Thoracic aorta (tissue), 2 donors: ENCODE measurements at places on chromosomes 7 and 10. TPM values are rescaled to one million over a fixed set of nuclear protein-coding genes. Genes with fewer than 3 reads are reported as not detected.

Gene LIPN
- total RNA-seq, result not detected

Gene PLXNA4
- total RNA-seq, result 27.7 TPM

Gene CCM2
- 43.0 TPM for total RNA-seq

Gene CLDN12
- 30.5 TPM for total RNA-seq

Gene FEZF1
- total RNA-seq, result not detected

Gene STOX1
- not detected for total RNA-seq

Gene CALN1
- total RNA-seq, result not detected

Gene TRPV6
- total RNA-seq, result not detected

Gene PSD
- 0.21 TPM for total RNA-seq

Gene COBL
- 1.6 TPM for total RNA-seq

Gene EGR2
- total RNA-seq, result 3.3 TPM

Gene OLAH
- total RNA-seq, result 2.5 TPM

Gene CEP55
- total RNA-seq, result not detected

Gene TMEM273
- 9.6 TPM for total RNA-seq

DNA sequence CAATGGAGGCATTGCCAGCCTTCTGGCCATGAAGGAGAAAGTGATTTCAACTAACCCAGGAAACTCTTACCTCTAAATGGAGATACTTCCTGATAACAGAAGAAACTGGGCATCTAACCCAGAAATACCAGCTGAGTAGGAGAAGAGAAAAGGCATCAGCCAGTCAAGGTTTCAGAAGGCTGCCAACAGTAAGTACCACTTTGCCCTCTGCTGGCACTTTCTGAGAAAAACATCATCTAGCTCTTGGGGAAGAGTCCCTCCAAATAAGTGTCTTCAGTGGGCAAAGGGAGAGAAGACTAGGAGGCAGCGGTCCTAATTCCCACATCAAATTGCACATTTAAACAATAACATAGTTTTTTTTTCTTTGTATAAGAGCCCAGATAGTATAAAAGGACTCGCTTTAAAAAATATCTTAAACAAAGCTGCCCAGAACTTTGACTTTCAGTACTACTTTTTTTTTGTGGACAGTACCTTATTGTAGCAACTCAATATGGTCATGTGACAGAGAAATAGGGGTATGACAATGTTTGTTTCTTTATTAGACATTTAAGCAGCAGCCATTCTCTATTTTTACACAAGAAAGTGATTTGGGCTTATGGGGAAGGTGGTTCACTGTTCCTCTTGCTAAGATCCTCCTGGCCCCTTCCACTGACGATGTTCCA, 157.3 kb downstream of the CTTNBP2 start:
- no peak for DNase-seq

GRCh38 chr10:27696466-27696865, 49.2 kb downstream of the MKX start:
- no peak for DNase-seq

GRCh38 chr7:120738816-120739215, 119.1 kb downstream of the TSPAN12 start:
- no peak for DNase-seq

GRCh38 chr7:136131304-136131630, 154.1 kb upstream of the MTPN start:
- DNase-seq, result no peak

- no peak for DNase-seq
Measured at GRCh38 chr10:110495731-110496552, 1.8 kb upstream of the DUSP5 start.

- no peak for DNase-seq
Measured at GRCh38 chr10:69406302-69406811, 10.4 kb downstream of the TACR2 start.

DNA sequence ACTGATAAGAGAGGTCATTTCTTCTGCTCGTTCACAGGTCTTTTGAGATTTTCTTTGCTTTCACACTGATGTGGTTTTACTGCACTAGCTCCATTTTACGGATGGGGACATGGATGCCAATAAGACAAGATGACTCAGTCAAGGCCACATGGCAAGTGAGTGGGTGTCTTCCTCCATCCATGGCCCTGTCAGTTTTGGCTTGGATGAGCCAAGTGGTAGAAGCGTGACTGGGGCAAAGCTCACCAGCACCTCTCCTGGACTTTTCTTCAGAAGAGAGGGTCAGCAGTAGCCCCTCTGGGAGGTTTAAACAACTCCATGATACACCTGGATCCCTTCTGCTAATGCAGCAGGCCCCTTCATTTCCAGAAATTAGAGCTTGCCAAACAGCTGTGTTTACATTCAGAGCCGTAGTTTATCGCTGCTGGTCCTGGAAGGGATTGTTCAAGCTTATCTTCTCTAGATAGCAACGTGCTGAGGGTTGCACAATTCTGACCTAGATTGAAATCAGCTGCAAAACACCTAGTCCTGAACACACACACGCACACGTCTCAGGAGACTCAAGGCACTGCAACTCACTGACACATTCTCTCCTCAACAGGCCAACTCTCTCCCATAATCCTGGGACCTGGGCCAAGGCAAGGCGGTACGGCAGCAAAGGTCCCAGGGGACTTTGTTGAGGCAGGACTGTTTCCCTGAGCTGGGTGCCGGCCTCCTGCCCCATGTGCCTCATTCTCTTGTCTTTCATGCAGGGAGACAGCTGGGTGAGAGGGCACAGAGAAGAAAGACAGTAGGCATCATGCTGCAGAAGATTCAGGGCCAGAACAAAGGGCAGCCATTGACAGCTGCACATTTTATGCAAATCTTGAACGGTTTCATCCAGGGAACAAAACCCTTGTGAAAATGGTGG, 14.2 kb upstream of the PDCD4 start:
- no peak for DNase-seq

DNA sequence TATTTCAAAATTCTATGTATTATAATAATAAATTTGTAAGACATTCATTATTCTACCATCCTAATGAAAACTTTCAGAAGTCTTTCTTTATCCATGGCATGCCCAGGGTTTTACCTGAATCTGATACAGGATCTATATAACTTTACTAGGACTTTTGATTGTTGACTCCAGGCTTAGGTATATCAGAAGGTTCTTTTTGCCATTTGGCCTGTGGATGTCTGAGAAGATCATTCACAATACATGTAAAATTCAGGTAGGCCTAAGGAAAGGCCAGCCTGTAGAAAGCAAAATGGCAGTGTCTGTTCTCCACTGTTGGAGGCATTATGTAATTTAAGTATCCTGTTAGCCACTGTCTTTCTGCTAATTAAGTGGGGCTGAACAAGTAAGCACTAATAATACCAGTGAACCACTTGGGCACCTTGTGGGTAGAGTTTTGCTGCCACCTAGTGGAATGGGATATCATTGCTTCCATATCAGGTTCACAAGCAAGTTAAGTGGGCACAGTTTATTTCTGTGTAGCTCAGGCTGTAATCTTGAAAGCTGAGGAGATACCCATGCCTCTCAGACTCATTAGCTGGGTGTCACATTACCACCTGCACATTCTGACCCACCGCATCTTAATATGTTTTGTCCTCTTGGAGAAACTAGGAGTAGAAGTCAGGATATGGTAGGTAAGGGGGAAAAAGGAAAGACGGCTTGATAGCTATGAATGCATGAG, 105.5 kb downstream of the SEPTIN7 start:
- no peak for DNase-seq

DNA sequence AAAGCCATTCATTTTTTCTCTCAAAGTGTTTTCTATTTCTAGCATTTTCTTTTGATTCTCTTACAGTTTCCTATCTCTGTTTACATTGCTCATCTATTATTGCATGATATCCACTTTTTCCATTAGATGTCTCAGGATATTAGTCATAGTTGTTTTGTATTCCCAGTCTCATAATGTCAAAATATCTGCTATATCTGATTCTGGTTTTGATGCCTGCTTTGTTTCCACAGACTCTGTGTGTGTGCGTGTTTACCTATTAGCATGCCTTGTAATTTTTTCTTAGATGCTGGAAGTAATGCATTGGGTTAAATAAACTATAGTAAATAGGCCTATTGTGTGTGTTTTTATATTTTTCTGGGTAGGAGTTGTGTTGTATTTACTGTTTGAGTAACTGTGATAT, 1126.3 kb downstream of the SORCS1 start:
- DNase-seq, result no peak

- no peak for DNase-seq
Measured at GRCh38 chr7:111892588-111892987, 313.6 kb downstream of the DOCK4 start.

GRCh38 chr10:103193820-103194529, 903 bp upstream of the NT5C2 start:
- no peak for DNase-seq

- DNase-seq, result no peak
Measured at GRCh38 chr7:57496395-57496794, 46.4 kb downstream of the ZNF716 start.

DNA sequence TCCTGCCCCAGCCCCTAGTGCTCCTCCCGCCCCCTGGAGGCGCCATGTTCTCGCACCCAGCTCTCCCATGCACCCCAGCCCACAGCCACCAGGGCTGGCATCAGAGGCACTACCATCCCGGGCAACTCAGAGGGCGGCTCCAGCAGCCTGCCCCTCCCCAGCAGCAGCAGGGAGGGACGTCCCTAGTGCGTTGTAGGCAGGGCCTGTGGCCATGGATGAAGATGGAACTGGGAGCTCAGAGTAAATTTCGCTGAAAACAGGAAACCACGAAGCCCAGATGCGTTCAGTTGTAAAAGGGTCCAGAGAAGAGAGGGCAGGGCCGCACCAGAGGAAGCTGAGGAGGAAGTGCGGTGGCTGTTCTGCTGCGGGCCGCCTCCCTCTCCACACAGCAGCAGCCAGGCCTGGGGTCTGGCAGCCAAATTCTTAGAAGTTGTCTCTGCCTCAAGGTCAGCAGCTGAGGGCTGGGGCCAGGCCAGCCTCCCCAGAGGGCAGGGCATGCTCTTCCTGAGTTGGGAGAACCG, 24.6 kb downstream of the VSIR start:
- no peak for DNase-seq

- no peak for DNase-seq
Measured at GRCh38 chr10:28975891-28976531, 298.7 kb downstream of the BAMBI start.

- DNase-seq, result no peak
Measured at GRCh38 chr10:3012223-3012622, 55.1 kb upstream of the PFKP start.

DNA sequence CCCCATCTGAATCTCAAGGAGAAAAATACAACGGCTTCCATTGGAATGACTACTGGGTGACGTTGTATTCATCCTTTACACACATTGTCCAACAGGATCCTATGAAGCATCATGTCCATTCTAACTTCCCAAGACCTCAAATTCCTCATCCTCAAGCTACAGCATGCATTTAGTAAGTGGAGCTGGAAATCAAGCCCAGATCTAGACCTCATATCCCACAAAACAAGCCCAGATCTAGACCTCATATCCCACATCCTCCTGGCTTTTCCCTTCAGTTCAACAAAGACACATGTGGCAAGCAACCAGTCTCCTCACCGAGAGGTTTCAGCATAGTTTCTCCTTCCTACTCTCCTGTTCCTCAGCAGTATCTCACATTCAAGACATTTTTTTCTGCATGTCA, 12.2 kb downstream of the IGF2BP3 start:
- no peak for DNase-seq

- DNase-seq, result no peak
Measured at GRCh38 chr7:101644879-101645278, 15.8 kb upstream of the MYL10 start.

GRCh38 chr10:45596526-45596925, 76.0 kb downstream of the ZFAND4 start:
- no peak for DNase-seq

- no peak for DNase-seq
Measured at GRCh38 chr7:158649279-158649678, 55.3 kb downstream of the NCAPG2 start.

- DNase-seq, result no peak
Measured at GRCh38 chr10:24966962-24967481, 14.6 kb upstream of the PRTFDC1 start.

DNA sequence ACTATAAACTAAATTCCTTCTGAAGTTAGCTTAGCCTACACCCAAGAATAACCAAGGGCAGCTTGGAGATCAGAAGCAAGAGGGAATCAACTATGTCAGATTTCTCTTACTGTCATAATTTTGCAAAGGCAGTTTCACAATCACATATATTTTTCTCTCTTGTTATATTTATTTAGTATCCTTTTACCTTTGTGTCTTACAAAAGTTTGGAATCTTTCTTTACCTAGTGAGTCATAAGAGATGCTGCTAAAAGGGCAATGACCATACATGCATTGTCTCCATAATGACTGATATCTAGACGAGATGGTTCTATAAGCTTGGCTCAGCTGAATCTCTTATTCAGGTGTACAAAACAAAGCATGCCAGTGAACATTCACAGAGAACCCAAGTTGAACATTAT, 61.1 kb downstream of the PPP1R17 start:
- DNase-seq, result no peak
